ENCODE measurements at places on chromosomes 6 and 20.
A peak's percentile ranks its signal among the peaks of the same experiment; 100 is the strongest.

DNA sequence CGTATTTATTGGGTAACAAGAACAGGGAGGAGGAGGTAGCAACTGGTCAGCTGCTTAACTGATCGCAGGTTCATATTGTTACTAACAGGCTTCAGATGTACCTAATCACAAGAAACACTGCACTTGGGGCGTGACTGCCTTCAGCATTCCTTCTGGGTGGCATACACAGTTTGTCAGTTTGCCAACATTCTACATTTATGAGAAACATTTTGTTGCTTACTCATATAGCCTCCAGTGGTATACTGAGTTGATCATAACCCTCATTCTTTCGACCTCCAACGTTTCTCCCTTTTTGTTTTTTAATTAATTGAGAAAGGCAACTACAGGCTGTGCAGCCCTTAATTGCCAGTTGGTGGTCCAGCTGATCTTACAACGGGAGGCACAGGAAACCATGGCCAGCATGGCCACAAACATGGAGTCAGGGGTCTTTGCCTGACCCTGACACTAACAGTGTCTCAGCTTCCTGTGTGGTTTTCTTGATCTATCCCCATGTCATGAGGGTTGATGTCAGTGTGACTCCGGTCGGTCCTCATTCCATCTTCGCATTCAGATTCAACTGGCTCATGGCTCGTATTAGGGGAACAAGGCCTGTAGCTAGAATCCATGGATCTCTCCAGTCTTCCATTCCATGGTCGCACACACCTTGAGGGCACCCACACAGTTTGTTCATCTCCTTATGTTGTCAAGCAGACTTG, 9.4 kb downstream of the EPB41L2 start:
- no peak for DNase-seq

GRCh38 chr6:112030206-112030960, 23.5 kb upstream of the CCN6 start:
- no peak for DNase-seq

DNA sequence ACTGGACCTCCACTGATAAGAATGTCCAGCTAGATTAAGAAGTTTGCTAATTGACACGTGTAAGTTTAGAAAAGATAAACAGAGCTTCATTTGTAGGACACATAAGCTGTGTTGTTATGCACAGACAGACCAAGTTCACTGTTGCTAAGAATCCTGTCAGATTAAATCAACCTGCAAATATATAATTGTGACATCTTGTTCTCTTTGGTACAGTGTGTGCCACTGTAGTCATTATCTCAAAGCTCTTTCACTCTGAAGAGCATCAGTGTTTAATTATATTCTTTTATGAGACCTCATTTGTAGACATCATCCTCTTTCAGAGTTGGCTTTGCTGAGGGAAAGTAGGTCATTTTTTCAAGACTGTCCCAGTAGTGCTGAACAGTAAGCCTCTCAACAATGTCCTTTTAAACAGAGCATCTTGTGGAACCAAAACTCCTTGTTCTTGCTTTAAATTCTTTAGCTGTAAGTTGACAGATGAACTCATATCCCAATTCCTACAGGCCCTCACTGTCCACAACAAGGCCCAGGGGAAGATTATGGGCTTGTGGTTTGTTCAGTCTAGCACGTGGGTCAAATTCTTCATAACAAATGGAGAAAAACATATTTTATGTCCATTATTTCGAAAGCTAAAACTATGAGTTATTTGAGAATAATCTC, 252.4 kb downstream of the HDGFL1 start:
- no peak for DNase-seq

DNA sequence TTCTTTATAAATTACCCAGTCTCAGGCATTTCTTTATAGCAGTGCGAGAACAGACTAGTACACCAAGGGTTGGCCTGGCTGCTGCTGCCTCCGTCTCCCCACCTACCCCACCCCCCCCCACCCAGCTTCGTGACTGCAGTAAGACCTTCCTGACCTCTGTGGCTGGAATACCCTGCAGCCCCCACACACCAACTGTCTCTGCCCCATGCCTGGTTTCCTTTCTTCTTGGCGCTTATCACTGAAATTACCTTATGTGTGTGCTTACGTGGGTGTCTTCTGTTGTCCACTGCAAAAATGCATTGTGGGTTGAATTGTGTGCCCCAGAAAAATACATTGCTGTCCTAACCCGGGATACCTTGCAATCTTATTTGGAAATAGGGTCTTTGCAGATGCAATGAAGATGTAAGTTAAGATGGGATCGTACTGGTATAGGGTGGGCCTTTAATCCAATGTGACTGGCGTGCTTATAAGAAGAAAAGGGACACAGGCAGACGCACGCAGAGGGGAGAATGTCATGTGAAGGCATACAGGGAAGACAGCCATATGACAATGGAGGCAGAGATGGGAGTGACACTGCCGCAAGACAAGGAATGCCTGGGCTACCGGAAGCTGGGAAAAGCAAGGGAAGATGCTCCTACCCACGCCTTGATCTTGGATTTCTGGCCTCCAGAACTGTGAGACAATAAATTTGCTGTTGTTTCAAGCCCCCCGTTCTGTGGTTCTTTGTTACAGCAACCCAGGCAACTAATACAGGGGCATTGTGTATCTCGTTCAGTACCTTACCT, 15.4 kb downstream of the SYNJ2 start:
- no peak for DNase-seq

DNA sequence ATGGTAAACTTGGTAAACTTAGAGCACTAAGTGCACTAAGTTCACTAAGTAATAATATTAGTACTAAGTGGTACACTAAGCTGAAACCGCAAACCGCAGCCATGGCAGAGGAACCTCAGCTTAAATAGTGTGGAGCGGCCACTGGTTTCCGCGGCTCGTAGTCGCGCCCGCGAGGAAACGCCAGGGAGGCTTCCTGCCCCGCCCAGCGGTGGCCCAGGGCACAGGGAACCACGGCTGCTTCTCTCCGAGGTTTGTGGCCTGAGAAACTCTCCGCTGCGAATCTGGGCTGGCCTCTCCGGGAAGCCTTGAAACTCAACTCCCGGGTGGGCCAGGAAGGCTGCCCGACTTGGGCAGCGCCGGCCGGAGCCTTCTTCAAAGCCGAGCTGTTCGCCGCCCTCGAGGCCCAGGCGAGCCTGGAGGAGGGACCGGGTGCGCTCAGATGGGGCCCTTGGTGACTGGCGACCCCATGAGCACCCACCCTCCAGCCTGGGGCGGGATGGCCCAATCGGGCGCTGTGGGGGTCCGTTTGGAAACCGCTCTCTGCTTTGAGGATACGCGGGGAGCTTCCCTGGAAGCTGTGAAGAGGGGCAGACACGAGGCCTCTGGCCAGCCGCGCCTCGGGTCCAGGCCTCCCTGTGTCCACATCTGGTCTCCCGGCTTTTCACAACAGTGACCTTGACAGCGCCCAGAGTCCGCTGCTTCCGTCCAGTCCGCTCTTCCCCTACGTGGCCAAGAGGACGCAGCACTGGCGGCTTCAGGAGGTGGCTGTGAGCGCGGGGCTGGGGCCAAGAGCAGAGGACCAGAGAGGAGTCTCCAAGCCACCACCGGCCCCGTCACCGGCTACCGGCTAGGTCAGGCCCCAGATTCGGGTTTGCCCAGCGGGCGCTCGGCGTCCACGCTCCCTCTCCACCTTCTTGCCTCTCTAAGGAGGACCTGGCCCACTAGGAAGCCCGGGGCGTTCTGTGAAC, 25.4 kb upstream of the HLA-E start:
- peak; percentile 72 for DNase-seq

- DNase-seq, result no peak
Measured at GRCh38 chr6:161434921-161435747, 161.3 kb upstream of the AGPAT4 start.

DNA sequence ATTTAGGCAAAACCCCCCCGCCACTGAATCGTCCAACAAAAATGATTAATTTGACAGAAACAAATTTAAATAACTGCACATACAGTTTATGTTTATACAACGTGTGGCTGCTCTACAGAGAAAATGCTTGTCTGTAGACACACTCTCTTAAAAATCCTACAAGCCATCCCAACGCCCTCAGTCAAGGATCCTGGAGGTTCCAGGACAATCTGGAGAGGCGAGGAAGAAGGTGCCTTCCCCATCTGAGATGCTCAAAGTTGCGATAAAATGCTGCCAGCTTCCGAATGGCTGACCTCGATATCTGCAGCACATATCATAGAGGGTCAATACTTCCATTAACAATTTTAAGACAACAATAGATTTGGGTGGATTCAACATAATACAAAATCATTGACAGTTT, 25.3 kb downstream of the ZNF217 start:
- no peak for DNase-seq

- DNase-seq, result no peak
Measured at GRCh38 chr20:24708411-24709295, 239.2 kb downstream of the SYNDIG1 start.

DNA sequence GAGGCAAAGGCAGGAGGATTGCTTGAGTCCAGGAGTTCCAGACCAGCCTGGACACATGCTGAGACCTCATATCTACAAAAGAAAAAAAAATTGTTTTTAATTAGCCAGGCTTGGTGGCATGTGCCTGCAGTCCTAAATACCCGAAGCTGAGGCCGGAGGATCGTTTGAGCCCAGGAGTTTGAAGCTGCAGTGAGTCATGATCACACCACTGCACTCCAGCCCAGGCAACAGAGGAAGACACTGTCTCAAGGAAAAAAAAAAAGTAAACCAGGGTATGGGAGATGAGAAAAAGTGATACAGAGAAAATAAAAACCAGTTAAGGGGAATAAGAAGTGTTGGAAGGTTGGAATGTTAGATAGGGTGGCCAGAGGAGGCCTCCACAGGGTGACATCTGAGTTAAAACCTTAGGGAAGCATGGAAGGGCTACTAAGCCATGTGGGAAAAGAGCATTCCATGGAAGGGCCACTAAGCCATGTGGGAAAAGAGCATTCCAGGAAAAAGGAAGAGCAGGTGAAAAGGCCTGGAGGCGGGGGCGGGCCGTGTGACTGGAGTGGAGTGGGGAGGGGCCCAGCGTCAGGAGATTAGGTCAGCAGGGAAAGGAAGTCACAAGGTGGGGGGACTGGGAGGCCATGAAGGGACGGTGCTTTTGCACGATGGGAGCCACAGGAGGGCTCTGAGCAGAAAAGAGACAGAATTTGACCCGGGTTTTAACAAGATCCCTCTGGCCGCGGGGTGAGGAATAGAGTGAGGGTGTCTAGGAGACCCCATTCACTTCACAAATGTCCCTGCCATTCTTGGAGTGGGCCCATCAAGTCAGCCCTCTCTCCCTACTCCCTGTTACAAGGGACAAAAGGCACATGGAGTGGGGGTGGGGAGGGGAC, 18.3 kb downstream of the CPNE5 start:
- peak; percentile 55 for DNase-seq

DNA sequence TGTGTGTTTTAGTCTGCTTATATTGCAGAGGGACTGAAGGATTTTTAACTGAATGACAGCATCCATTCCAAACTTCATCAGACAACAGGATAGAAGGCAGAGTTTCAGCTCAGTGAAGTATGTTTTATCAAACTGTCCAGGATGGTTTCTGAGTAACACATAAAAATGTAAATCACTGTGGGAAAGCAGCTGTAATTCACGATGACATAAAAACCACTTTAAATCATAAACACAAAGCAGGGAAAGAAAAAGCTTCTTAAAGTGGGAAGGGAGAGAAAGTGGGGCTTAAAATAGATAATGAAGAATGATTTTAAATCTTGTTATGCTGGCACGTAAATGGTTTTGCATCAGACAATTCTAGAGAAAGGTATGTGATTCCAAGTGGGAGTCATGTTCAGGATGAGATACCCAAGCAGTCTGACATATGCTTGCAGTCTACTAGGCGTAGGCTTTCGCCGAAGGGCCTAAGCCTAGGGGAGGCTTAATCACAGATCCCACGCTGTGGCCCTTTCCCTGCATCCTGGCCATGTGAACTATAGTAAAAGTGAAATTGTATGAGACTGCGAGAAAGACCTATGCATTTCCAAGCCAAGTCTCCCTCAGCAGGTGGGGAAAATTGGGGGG, 610.6 kb downstream of the PRKN start:
- DNase-seq, result no peak

DNA sequence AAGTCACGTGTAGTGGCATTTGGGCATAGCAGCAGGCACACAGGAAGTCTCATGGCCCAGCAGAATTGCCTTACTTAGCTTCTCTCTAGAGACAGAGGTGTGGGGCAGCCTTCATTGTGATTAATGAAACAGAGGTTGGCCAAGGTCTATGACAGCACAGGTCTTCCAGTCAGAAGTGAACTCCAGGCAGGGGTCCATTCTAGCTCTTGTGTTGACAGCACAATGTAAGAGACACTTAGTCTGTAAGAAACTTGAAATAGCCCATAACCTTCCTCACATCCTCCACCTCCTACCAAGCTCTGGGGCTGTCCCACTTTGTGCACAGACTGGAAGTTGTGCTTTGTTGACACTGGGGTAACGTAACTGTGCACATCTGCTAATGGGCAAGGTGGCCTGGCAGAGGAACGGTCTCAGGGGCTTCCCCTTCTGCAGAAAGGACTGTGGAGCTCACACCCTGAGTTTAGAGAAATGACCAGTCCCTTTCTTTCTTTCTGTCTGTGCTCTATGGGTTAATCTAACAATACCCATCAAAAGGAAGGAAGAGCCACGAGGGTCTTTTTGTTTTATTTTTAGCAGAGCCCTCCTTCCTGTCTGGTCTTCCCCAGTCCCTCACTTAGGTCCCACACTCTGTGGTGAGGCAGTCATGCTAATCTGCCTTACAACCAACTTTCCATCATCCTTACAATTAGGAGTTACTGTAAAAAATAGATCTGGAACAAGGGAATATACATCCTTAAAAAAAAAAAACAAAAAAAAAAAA, 35.6 kb upstream of the TAGAP start:
- peak; percentile 13 for DNase-seq

DNA sequence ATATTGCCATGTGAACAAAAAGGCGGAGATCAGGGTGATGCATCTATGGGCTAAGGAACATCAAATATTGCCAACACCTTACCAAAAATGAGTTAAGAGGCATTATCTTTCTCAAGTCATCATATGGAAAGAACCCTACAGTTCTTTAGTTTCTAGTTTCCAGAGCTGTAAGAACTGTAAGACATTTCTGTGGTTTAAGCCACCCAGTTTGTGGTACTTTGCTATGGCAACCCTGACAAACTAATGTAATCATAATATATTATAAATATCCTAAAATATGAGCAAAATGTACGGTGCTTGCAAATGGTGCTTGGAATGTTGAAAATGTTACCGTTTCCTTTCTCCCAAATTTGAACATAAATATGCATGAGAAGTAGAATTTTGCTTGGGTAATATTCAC, 349.6 kb downstream of the PHF3 start:
- DNase-seq, result no peak

- no peak for DNase-seq
Measured at GRCh38 chr6:53299331-53300005, 49.3 kb downstream of the ELOVL5 start.

DNA sequence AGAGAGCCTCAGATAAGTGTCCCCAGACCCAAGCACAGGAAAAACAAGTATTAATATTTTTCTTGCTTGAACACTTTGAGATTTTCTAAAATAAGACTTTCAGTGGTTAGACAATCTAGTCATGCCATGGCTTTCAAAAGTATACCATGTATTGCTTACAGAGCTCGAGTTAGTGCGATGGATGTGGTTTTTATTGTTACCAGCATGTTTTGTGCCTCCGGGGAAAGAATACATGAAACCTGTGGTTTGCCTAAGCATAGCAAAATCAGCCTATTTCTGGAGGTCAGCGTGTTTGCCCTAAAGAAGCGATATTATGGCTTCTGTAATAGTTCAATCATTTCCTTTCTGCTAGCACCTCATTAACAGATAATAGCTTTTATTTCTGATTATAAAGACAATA, 21.6 kb downstream of the RIN2 start:
- no peak for DNase-seq
